T-cell (primary cell): ENCODE measurements at places on chromosomes 2 and 18.

GRCh38 chr2:109609352-109610024 is 4.3 kb downstream of the SEPTIN10 start:
- no peak for DNase-seq

GRCh38 chr2:24559473-24560113 is 68.5 kb downstream of the NCOA1 start:
- no peak for DNase-seq

DNA sequence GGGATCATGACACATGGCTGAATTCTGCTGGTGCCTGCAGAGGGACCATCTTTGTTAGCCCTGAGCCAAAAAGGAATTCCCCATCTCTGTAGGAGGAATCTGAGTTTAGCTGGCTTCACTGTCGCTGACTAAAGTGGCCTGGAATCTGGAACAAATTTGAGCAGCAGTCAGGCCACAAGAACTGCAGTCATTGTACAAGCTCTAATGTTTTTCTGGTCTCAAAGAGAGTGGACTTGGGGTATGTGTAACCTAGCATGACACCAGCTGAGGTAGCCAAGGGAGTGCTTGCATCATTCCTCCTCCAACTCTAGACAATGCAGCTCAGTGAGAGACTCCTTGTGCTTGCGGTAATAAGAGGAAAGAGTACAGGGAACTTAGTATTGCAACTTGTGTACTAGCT is 539.1 kb upstream of the LRRTM4 start:
- no peak for DNase-seq

GRCh38 chr2:206873423-206873822 is 65.9 kb upstream of the CPO start:
- no peak for DNase-seq

GRCh38 chr2:111204706-111205105 is 84.0 kb downstream of the BCL2L11 start:
- no peak for DNase-seq

DNA sequence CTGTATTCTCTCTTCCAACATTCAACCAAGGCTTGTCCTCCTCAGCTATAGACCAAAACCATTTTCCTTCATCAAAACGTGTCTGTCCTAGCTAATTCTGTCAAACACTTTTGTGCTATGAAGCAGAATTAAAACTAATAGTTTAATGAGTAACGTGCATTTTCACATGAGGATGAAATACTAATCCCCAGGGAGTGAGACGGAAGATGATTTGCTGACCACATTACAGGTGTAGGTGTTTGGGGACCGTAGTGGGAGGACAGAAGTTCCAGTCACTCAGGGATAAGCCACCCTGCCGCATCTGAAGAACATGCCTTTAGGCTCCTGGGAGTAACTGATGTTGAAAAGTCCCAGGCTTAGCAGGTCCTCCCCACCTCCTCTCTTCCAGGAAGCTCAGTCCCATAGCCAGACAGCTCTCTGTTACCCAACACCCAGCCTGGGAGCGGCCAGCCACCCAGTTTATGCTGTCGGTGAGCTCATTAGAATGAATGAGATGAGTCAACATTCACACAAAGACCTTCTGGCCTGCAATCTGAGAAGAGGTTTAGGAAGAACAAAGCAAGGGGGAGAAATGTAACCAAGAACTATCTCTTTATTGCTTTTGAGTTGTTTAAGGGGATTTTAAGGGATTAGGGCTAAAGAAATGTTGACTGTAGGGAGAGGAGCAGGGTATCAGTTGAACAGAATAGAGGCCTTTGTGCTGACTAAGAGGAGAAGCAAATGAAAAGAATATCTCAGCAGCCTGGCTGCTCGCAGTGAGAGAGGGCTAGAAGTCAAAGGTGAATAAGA is 122.5 kb downstream of the FOXI3 start:
- no peak for DNase-seq

- no peak for DNase-seq
These were observed 25.4 kb downstream of the TET3 start for GRCh38 chr2:74010087-74010541.

DNA sequence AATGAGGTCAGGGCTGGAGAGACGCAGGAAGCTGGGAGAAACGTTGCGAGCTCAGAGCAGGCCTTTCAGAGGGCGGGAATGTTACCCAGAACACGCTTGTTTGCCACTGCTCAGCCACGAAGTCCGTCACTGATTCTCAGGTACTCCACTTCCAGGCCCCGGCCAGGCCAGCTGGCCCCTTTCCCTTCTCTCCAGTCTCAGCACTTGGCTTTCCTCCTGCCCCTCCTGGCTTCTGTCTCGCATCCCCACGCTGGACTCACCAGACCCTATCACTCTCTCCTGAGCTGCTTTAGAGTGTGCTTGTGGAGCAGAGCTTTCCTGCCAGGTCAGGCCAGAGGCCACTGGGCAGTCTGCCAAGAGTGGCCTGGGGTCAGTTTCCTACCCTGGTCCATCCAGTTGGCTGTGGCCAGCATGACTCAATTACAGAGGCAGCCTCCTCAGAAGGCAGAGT is 151.4 kb downstream of the TWIST2 start:
- no peak for DNase-seq

DNA sequence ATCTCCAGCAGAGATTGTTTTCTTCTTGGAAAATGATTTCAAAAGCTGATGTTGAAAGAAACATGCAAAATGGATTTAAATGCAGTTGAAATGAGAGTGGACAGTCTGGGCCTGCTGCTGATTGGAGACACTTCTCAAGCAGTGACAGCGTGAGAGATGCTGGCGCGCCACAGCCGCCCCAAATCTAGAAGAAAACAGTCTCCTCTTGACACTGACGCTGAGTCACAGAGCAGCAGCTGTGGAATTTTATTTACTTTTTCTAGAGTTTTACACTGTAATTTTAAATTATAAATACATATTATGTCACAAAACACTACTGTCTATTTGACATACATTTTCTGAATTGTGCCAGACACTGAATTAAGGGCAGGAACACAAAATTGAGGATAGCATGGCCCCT is 121.8 kb upstream of the TMEM200C start:
- no peak for DNase-seq

DNA sequence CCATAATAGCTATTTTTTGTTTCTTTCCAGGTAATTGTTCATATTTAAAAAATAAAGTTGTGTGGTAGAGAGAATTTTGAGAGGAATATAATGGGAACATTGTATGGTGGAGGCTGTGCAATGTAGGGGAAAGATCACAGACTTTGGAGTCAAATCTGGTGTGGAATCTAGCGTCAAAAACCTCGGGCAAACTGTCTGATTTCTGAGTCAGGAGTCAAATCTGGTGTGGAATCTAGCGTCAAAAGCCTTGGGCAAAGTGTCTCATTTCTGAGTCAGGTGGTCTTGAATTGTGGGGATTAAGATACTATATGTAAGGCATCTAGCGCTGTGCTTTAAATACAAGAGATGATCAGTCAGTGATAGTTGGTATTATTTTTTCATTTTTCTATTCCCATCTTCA is 5.1 kb downstream of the PTPN4 start:
- no peak for DNase-seq

DNA sequence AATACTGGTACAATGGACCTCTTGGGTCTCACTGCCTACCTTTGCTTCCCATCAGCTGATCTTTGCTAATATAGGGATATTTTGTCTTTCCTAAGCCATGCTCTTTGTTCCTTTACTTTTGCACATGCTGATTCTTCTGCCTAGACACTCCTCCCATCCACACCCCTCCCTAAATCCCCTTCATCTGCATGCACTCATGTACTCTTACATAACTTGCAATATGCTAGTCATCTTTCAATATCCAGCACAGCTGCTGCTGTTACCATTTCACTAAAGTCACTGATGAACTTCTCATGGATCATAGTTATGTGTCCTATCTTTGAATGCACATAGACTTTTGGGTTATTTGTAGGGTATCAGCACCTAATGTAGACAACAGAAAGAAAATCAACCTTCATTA is 18.5 kb upstream of the DTNA start:
- no peak for DNase-seq

- no peak for DNase-seq
These were observed 215.8 kb downstream of the NDUFA10 start for GRCh38 chr2:239809391-239809790.

DNA sequence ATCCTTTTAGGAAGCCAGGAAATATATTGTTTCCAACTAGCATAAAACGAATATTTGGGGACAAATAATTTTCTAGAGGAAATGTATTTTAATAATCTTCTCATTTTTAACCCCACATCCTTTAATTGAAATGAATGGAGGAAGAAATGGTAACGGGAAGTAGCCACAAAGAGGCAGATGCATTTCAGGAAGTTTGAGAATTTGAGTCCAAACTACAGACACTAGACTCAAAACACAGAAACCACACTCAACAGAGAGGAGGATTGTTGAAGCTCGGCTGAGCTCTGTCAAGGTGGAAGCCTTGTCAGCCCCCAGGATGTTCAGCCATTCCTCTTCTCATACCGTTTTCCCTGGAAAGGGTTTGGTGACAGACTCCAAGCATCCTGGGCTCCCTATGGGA is 288.5 kb downstream of the NAPG start:
- no peak for DNase-seq

DNA sequence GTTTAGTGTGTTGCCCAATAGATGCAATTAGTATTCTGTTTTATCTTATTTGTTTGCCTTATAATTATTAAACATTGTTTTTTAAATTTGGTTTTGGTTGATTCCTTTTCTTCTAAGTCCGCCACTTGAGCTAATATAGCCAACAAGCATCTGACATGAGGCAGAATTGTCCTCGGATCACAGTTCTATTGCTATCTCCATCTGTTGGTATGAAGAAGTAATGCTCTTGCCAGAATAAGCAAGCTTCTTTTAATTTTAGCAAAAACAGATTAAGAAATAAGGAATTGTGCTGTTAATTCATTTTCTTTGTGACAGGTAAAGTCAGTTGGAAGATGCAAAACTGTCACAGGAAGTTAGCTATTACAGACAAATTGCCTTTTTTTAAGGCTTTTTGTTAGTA is 54.3 kb downstream of the R3HDM1 start:
- no peak for DNase-seq

DNA sequence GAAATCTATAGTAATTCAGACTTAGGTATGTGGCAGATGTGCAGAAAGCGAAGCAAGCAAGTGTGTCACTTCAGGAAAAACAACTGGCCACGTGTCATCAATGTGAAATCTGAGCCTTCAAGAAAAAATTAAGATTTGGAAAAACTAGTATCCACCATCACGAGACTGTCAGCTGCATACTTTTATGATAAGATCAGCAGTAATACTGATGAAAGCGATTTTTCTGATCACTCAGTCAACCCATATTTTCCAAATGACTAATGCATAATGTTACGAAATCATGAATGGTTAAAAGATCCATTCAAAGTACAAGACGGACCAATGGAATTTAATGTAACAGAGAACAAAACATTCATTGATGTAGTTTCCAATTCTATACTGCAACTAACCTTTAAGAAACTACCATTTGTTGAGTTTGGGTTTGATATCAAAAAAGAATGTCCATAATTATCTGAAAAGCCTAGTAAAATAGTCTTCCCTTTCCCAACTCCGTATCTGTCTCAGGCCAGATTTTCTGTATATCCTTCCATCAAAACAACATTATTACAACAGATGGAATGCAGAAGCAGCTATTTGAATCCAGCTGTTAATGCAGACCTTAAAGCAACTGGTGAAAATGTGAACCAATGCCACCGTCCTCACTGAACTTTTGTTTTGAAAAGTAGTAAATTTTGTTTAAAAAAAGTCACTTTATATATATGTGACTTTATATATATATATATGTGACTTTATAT is 17.0 kb upstream of the BCL2 start:
- DNase-seq, result no peak

DNA sequence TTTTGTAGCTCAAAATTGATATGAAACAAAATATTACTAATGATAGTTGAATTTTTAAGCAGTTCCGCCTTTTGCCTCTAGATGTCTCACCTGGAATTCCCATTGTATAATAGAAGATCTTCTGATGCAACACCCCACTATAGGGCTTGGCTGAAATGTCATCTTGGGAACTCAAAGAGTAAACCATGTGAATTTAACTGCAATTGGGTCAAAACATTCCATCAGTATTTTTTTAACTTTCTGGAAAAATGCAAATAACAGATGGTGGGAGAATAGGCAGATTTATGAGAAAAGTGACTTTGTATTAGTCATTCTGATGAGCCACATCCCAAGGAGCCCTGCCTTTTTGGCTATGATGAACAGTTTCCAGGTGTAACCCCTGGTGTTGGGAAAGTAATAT is 489.9 kb downstream of the NYAP2 start:
- no peak for DNase-seq

DNA sequence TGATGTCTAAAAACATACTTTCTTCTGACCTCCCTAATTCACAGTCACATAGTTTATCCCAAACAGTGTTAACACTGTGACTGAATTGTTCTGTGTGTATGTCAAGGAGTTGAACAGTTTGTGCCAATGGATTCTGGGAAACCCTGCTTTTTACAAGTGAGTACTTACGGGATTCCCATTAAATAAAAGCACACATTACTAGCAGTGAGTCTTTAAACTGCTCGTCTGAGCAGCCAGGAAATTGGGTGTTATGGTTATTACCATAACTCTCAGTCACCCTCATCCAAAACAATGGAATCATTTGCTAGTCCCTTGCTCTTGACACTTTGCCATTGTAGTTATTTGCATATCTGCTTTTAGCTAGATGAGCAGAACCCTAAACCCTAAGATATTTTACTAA is 209.1 kb downstream of the ZNF385B start:
- DNase-seq, result no peak

DNA sequence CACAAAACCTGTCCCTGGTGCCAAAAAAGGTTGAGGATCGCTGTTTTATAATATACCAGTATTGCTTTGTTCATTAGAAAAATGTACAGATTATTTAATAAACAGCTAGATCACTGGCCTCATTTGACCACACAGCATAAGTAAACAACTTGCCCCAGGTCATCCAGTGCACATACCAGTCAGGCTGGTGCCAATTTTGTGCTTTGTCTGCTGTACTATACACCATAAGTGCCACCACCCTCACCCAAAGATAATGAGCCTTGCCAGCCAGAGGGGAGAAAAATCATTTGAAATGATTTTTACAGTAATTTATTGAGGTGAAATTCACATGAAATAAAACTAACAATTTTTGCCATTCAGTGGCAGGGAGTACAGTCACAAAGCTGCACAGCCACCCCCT is 202.2 kb upstream of the TWIST2 start:
- DNase-seq, result no peak
